ENCODE measurements at places on chromosomes 3 and 15.

DNA sequence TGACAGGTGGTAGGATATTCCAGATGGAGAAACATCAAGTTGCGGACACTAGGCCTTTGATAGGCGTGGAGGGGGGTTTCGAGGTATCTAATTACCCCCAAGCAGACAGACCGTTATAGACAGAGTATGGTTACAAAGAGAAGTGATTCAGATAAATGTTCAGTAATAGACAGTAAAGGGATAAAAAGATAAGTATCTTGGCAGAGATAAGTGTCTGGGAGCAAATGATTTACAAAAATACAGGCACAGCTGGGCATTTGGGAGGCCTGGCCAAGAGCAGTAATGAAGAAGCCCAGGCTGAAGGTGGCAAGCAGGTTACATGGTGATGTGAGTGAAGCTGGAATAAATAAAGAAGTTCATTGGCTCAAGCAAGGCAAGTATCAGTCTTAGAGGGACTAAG lies 659 bp upstream of the MYH15 start:
- DNase-seq: no peak

GRCh38 chr15:74630284-74631086 lies 14.8 kb downstream of the CLK3 start:
- DNase-seq: no peak

GRCh38 chr3:106208967-106209366 lies 340.2 kb upstream of the CBLB start:
- no peak for DNase-seq

GRCh38 chr15:75720787-75721479 lies 8.3 kb upstream of the CSPG4 start:
- DNase-seq: no peak

DNA sequence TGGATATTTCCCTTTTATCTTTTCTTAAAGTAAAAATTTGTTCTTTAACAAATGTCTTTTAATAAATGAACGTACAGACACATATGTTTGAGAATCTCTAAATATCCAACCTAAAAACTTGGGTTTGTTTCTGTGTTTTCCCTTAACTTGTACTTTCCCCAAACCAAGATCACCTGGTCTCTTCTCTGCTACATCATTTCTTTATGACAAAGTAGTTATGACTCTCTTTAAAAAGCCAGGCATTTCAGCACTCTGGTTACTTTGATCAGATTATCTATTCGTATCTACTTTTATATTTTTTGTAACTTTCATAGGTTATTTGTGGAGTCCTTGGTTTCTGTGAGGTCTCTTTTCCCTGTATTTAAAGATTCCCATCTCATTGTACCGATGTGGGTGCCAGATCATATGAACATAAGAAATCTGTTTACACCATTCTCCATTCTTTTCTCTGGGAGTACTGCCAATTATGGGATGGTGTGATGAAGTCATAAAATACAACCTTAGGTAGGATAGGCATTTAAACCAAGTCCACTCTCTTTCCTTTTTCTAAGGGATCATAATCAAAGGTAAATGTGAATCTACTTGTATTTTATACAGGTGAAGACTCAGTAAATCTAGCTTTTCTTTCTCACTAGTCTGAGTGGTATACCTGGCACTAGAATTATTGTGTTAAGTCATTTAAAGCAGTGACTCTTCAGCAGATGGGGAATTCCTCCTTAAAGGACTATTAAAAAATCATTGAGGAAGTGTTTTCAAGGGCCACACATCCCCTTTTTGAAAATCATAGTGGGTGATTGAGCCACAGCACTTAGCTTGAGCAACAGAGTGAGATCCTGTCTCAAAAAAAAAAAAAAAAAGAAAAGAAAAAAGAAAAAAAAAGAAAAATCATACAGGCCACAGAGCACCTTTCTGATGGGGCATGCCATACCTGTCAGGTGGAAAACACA lies 12.4 kb upstream of the NFKBIZ start:
- no peak for DNase-seq

DNA sequence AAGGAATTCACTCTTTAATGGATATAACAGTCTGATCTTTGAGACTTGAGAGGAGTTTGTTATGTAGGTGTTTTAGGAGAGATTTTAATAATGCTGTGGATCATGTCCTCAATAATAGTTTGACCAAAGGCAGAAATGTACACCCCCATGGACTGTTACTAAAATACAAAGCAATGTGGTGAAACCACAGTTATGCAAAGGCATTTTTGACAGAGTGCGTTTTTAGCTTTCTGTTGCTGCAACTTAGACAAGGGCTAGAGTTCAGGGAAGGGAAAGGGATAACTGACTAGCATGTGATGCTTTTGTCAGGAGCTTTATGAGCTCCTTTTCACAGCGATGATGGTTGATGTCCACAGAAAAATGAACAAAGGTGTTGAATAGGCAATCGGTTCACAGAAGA lies 3.6 kb upstream of the STARD5 start:
- no peak for DNase-seq

DNA sequence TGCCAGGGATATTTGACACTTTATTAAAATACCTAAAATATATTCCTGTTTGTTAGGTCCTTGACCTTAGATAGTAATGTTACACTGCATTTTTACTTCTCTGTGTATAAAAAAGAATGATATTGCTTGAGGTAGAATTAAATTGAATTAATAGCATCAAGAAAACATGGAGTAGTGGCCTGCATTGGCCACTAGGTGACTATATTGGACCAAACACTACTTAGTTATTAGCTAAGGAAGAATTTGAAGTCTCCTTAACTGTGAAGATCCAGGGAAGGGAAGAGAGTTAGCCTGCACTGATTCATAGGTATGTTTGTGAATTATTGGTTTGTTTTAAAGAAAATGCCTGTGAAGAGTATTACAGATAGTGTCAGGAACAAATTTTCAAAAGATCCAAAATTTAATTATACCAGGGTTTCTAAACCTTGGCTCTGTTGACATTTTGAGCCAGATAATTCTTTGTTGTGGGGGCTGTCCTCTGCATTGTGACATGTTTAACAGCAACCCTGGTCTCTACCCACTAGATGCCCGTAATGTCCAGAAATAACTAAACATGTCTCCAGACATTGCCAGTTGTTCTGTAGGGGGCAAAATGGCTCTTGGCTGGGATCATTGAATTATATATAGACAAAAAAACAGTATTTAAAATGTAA lies 103.6 kb upstream of the THSD4 start:
- no peak for DNase-seq

- no peak for DNase-seq
These were observed 71.5 kb downstream of the SSR3 start for GRCh38 chr3:156483426-156483825.

- no peak for DNase-seq
These were observed 218.4 kb upstream of the TLE3 start for GRCh38 chr15:70316059-70316600.

GRCh38 chr3:155316426-155316825 lies 22.9 kb upstream of the STRIT1 start:
- no peak for DNase-seq

- DNase-seq: no peak
These were observed 246.7 kb downstream of the SHOX2 start for GRCh38 chr3:157859541-157859940.

GRCh38 chr15:50219820-50220219 lies 37.8 kb downstream of the SLC27A2 start:
- DNase-seq: no peak

- no peak for DNase-seq
These were observed 9.0 kb upstream of the IGDCC4 start for GRCh38 chr15:65431731-65432130.

GRCh38 chr3:133123636-133124035 lies 85.4 kb downstream of the TMEM108 start:
- no peak for DNase-seq

DNA sequence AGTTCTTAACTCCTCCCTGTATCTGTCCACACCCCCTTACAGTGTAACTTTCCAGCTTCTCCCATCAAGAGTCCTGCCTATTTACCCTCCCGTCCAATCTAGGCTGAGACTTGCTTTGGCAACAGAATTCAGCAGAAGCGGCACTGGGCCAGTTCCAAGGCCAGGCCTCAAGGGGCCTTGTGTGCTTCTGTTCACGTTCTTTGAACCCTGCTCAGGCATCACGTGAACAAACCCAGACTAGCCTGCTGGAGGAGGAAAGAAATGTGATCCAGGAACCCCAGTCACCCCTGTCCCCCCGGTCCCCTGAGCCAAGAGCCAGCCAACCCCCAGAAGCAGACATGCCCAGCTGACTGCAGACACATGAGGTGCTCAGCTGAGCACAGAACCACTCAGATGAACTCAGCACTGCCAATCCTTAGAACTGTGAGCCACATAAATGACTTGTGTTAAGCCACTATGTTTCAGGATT lies 76.1 kb upstream of the DCLK3 start:
- no peak for DNase-seq

- DNase-seq: no peak
These were observed 35.4 kb downstream of the ARHGAP31 start for GRCh38 chr3:119329551-119329950.

DNA sequence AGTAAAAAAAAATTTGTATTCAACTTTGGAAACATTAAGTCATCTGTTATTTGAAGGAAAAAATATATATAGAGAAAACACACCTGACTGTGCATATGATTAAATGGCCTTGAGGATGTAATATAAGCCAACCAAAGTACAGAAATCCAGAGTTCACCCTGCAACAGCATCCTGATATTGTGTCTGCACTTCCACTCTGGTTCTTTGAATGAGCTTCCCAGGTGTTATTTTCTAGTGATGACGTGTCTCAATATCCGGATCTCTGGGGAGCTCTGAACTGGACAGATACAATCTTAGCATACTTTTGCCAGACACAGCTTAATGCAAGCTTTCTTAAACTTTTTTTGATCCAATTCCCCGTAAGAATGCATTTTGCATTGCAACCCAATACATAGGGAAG lies 19.5 kb upstream of the PIK3CB start:
- no peak for DNase-seq

DNA sequence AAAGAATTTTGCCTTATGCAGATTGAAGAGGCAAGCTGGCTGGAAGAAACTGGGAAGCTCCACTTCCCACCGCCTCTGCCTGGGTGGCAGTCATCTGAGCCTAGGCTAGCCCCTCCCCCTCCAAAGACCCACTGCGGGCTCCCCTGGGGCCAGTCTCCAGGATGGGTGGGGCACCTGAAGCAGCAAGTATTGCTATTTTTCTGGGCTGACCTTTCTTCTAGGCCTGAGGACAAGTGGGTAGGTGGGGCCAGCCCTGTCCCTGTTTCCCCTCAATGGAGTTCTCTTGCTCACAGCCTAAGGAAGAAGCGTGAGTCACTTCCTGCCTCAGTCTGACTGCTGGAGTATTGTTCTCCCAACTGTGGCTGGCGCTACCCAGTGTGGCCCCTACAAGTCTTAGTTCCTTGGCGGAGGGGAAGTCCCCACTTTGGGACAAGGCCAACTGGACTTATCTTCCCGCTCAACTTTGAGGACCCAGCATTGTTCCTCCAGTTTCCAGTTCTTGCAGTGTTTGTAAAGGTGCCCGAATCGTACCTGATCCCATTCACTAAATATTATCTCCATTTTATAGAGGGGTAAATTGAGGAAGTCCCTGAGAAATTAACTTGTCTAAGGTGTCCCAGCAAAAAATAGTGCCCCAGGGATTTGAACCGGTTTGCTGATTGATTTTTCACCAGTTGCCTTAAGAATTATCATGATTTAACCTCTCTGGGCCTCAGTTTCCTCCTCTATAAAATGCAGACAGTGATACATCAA lies 1.4 kb downstream of the FURIN start:
- DNase-seq: no peak

DNA sequence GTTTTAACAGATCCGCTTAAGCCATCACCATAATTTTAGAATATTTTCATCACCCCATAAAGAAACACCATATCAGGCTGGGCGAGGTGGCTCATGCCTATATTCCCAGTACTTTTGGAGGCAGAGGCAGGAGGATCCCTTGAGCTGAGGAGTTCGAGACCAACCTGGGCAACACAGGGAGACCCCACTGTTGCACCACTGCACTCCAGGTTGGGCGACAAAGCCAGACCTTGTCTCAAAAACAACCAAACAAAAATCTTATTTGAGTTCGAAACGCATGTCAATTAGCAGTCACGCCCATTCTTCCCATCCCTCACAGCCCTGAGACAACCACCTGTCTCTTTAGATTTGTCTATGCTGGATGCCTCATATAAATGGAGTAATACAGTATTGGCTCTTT lies 119.9 kb downstream of the KLF13 start:
- DNase-seq: no peak

GRCh38 chr3:14415501-14415900 lies 13.1 kb downstream of the SLC6A6 start:
- no peak for DNase-seq

DNA sequence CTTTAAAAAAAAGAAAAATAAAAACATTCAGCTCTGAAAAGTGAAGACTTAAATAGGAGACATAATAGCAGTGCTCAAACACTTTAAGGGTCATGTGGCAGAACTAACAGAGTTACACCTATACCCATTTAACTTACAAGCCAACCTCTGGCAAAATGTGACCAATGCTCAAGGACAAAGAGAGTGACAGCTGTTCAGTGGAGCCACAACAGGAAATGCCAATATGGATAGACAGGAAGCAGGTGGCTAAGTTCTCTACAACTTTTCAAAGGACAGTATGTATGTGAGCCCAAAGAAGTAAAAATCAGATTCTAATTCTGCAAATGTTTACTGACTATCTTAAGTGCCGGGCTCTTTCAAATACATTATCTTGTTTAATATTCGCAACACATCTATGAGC lies 3.4 kb downstream of the TMCC1 start:
- DNase-seq: no peak

- DNase-seq: no peak
These were observed 62.7 kb upstream of the MRPS22 start for GRCh38 chr3:139281096-139281495.

DNA sequence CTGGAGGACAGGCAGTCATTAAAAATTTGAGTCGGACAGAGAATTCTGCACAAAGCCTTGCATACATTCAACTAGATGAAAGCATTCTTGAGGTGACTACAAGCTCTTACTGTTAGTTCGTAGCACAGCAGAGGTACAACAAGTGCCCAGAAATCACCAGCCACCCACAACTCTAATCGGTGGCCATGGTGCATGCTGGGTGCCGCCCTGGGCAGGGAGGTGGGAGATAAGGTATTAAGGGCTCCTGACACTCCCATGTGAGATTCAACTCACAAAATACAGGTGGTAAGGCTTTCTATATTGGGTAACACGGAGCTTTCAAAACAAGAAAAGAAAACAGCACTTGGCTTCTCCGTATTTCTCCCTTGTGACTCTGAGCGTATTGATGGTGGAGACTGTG lies 66.0 kb downstream of the MEIS2 start:
- DNase-seq: no peak

- DNase-seq: no peak
These were observed 453.2 kb upstream of the PROK2 start for GRCh38 chr3:72238010-72238691.

GRCh38 chr3:137062250-137062649 lies 104.5 kb downstream of the IL20RB start:
- DNase-seq: no peak

DNA sequence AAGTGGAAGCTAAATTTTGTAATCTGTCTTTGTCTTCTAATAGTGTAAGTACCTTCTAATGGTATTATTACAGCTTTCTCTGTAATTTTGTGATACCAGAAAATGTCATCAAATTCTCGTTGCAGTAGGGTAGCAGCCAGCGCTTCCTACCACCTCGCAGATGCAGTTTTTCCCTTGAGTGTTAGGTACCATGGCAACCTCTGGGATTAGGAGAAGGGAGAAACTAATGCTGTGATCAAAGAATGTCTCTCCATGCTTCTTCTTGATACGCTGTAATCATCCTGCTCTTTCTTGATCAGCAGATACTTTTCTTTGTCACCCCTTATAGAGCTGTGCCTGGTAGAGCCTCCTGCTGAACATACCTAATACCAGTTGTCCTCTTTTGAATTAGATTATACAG lies 27.7 kb downstream of the SRP14 start:
- no peak for DNase-seq
